ENCODE measurements at places on chromosomes 2 and 18. TPM values are rescaled to one million over a fixed set of nuclear protein-coding genes. Genes with fewer than 3 reads are reported as not detected.

Gene PPP1R1C
- polyA plus RNA-seq: 7.8 TPM

Gene KCNS3
- 20.2 TPM for polyA plus RNA-seq

Gene CD8A
- 4.2 TPM for polyA plus RNA-seq

Gene FEV
- 0.14 TPM for polyA plus RNA-seq

Gene RAB31
- polyA plus RNA-seq: 113 TPM

Gene ACVR1C
- 1.0 TPM for polyA plus RNA-seq

Gene CCBE1
- polyA plus RNA-seq: 2.7 TPM

Gene PRSS56
- polyA plus RNA-seq: 5.8 TPM

Gene RGPD3
- polyA plus RNA-seq: 0.35 TPM

Gene SLC14A1
- 1.2 TPM for polyA plus RNA-seq

Gene LRP2
- 7.4 TPM for polyA plus RNA-seq

Gene GPR35
- 3.9 TPM for polyA plus RNA-seq

Gene ZNF514
- 26.0 TPM for polyA plus RNA-seq

Gene RAB27B
- 13.6 TPM for polyA plus RNA-seq

Gene MOGAT1
- polyA plus RNA-seq: 0.20 TPM

Gene MSTN
- polyA plus RNA-seq: 1.8 TPM

Gene HMSD
- 3.7 TPM for polyA plus RNA-seq

Gene FBXO48
- 2.3 TPM for polyA plus RNA-seq

Gene CEP68
- polyA plus RNA-seq: 35.3 TPM

Gene TEX44
- not detected for polyA plus RNA-seq

Gene NEU4
- polyA plus RNA-seq: 8.3 TPM

Gene PDE11A
- 2.4 TPM for polyA plus RNA-seq

Gene CPLX4
- polyA plus RNA-seq: 0.27 TPM
